Effector memory CD8-positive, alpha-beta T cell (primary cell): ENCODE measurements at places on chromosomes 6 and 20.
A peak's percentile ranks its signal among the peaks of the same experiment; 100 is the strongest.

DNA sequence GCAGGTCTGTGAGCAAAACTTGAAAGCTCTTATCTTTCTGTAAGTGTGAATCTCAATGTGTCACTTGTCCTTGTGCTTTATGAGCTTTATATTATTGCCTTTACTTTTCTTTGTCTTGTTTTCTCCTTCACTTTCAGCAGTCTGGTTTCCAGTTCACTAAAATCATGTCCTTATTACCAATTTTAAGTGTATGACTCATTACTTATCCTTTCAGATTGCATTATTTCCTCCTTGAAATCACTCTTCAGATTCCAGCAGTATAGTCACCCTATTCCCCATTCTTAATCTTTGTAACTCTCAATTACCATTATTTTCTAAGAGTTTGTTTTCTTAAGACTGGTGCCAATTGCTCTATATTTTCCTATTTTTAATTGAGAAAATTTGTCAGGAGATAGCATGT, 117.4 kb upstream of the GRIK2 start:
- no peak for DNase-seq

DNA sequence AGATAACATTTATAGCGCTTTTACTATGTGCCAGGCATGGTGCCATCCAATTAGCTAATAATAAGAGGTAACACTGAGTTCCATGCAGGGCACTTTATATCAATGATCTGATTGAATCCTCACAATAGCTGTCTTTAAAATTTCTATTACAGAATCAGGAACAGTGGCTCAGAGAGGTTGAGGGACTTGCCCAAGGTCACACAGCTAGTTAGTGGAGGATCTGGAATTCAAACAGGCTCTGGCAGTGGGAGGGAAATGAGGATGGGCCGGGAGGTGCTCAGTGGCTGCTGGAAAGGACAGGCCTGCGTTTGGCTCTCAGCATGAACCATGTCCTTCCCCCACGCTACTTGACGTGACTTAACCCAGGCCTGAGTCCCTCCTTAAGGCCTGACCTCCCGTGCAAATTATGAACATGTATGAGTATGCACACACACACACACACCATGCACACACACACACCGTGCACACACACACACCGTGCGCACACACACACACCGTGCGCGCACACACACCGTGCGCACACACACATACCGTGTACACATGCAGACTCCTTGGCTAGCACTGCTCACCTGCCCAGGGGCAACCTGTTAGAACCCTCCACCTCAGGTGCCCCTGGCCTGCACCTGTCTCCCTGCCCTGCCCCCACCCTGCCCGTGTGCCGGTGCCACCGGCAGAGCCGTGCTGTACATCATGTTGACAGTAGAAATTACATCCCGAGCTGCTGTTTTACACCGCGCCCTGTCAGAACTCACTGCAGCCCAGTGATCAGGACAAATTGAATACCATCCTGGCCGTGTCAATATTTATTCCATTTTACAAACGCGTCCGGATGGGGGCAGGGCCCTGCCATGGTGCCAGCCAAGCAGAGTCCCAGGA, 43.7 kb downstream of the CDH22 start:
- DNase-seq = no peak

GRCh38 chr6:10316373-10316721, 98.5 kb downstream of the TFAP2A start:
- no peak for DNase-seq

- DNase-seq = no peak
These were observed 4.9 kb downstream of the TM9SF4 start for GRCh38 chr20:32114305-32114960.

GRCh38 chr20:63707558-63708300, at the start of the genes ARFRP1 and ZGPAT:
Gene ARFRP1 (minus strand): TSS chr20:63707976. CDS start chr20:63707091, 885 bp downstream.
Gene ZGPAT (plus strand): TSS chr20:63708039. CDS start chr20:63708581, 542 bp downstream.
- peak; percentile 79 for DNase-seq

DNA sequence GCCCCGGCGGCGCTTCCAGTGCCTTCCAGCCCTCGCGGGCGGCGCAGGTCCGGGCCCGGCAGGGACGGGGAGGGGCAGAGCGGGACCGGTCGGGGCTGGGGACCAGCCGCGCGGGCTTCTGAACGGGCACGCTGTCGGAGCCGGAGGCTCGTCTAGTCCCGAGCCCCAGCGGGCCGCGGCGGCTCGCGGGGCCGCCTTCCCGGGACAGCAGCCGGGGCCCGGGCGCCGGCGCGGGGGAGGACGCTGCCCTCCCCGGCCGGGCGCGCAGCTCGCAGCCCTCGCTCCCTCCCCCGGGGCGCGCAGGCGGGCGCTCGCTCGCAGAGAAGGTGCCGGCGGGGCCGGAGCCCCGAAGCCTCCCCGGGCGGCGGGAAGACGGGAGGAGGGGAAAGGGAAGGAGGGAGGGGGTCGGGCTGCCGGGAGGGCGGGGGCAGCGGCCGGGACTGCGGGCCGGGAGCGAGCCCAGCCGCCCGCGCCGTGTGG, 696 bp upstream of the SIRPA start:
- no peak for DNase-seq

- DNase-seq = no peak
These were observed 191.8 kb downstream of the KIF16B start for GRCh38 chr20:16381444-16381843.

DNA sequence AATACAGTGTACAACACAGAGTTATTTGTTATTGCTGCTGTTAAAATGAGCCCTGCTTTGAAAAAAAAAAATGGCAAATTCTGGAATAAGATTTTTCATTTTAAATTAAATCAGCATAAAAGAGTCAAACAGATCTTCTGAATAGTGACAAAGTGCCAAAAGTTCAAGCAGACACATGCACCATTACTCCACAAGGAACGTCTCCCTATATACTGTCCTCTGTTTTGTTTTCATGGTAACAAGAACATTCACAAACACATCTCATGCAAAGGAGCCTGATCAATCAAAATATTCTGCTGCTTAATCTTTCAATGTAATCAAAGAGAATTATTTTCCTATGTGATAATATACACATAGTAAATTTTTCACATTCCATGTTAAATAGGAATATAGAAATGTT, 2.7 kb downstream of the HIVEP2 start:
- DNase-seq = no peak

DNA sequence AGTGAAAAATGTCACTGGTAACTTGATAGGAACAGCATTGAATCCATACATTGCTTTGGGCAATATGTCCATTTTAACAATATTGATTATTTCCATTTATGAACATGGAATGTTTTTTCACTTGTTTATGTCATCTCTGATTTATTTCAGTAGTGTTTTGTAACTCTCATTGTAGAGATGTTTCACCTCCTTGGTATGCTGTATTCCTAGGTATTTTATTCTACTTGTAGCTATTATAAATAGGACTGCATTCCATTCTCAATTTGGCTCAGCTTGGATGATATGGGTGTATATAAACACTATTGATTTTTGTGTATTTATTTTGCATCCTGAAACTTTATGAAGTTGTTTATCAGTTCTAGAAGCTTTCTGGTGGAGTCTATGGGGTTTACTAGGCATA, 730.3 kb downstream of the DOK5 start:
- no peak for DNase-seq

- no peak for DNase-seq
These were observed 103.4 kb upstream of the FOXA2 start for GRCh38 chr20:22687676-22688349.

DNA sequence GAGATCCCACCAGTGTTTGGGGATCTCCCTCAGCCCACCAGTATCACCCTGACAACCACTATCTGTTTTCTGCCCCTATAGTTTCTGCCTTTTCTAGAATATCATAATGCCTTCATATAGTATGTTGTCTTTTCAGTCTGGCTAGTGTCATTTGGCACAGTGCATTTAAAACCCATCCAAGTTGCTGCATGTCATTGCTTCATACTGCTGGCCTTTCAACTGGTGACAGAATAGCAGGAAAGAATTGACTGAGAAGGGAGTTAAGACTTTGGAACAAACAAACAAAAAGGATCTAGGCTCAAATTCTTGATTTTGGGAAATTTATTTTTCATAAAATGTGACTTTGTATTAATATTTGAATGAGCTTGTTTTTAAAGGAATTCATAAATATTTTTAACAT, 4.5 kb downstream of the LMBRD1 start:
- DNase-seq = no peak

DNA sequence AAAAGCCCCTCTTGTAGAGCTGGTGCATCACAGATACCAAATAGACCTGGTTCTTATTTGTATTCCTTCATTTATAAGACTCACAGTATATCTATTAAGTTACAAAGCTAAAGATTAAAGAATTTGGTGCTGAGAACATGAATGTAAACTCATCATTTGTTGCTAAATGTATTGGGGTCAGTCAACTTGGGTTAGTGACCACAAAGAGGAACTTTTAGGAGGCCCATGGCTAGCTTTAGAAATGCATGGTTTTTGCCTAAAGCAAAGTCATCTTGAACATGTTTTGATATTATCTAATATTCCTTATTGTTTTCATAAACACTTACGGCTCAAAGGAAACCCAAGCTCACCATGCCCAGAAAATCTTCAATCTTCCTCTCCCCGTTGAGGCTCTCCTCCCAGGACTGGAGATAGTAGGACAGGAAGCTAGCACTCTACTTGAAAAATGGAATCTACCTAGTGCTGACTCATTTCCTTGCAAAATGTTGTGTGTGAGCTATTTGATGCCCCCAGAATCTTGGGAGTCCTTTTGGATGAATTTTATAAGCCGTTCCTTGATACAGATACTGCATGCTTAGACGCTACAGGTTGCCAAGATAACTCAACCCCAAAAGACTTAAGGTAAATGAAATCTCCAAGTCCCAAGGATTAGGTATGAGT, 121.4 kb downstream of the BMP2 start:
- DNase-seq = no peak

DNA sequence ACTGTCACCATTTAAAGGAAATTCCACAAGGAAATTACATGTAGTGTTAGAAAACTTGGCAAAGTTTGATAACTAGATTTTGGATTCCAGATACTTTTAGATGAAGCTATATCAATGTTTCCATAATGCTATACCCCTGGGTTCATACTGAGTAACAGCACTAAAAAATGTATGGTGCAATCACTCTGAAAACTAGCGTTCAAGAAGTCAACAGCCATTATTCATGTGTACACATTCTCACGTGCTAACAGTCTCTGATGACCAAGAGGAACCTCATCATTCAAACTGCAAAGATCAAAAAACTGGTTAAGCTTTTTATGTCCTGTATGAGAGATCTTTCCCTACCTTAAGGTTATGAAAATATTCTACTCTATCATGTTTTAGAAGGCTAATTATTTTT, 197.6 kb downstream of the GMDS start:
- no peak for DNase-seq

GRCh38 chr6:1144842-1145767, 166.8 kb upstream of the FOXQ1 start:
- no peak for DNase-seq

DNA sequence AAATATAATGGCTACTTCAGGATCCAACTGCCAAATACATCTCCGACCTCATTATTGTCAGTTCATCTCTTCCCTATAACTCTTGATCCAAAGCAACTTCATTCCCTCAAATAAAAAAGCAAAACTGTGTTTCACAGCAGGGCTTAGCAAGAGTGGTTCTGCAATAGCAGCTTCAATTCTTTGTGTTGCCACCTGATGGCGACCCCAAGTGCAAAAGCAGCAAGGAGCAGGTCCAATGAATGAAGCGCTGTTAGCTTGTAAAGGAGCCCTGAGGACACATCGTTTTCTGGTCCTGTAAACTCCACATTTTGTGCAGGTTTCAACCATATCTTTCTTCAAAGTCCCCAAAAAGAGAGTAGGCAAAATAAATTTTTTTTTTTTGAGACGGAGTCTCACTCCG, 19.6 kb downstream of the RTN4IP1 start:
- no peak for DNase-seq

DNA sequence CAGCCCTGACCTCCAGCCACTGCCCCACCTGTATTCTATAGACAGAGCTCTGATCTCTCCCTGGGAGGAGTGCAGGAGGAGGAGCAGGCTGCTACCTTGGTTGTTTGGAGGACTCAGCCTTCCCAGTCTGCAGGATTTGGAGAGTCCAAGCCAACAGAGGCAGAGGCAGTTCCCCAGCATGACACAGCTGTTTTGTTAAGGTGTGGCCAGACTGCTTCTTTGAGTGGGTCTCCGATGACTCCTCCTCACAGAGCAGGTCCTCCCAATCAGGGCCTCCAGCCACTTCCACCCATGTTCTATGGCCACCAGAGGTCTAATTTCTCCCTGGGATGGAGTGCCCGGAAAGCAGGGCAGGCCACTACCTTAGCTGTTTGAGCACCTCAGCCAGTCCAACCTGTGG, 203.5 kb downstream of the HACE1 start:
- no peak for DNase-seq
